LoVo (cell line): ENCODE measurements at places on chromosomes 1 and 21.

DNA sequence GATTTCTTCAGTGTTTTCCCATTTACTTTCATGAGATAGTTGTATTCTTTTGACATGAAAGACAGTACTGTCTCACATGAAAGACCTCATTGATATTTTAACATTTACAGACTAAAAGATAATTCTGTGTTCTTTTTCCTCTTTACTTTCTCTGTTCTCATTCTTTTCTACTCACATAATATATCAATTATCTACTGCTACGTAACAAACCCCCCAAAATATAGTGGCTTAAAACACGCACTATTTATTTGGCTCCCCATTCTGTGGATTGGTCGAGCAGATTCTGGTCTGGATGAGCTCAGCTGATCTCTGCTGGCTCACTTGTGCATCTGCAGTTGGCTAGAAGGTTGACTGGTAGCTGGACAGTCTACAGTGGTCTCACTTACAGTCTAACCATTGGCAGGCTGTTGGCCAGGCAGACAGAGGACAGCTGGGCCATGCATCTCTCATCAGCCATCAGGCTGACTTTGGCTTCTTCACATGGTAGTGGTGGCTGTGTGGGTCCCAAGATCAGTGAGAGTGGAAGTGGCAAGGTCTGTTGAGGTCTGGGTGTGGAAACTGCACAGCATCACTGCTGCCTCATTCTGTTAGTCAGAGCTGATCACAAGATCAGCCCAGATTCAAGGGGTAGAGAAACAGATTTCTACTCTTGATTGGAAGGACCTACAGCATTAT is 63.2 kb downstream of the MPZL1 start:
- DNase-seq = no peak

- DNase-seq = no peak
These were observed 8.1 kb upstream of the TNFRSF4 start for GRCh38 chr1:1221887-1222574.

DNA sequence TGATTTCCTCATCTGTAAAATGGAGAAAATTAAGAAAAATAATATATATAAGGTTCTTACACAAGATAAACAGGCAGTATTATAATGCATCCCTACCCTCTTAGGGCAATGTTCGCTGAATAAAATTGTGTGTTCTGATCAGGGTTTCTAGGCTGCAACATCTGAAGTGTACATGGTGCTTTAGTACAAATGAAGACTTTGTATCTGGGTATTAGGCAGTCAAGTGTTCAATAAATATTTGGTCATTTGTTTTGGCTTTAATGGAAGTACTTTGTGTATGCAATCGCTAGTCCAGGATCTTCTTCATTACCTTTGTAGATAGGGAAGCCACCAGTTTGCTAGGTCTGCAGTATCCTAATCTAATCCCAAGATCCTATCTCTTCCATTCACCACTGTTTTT is 28.1 kb downstream of the DNASE2B start:
- DNase-seq = no peak

GRCh38 chr1:26729633-26730032 is 33.8 kb downstream of the ARID1A start:
- no peak for DNase-seq

- no peak for DNase-seq
These were observed 15.4 kb upstream of the OPRD1 start for GRCh38 chr1:28796352-28797211.

DNA sequence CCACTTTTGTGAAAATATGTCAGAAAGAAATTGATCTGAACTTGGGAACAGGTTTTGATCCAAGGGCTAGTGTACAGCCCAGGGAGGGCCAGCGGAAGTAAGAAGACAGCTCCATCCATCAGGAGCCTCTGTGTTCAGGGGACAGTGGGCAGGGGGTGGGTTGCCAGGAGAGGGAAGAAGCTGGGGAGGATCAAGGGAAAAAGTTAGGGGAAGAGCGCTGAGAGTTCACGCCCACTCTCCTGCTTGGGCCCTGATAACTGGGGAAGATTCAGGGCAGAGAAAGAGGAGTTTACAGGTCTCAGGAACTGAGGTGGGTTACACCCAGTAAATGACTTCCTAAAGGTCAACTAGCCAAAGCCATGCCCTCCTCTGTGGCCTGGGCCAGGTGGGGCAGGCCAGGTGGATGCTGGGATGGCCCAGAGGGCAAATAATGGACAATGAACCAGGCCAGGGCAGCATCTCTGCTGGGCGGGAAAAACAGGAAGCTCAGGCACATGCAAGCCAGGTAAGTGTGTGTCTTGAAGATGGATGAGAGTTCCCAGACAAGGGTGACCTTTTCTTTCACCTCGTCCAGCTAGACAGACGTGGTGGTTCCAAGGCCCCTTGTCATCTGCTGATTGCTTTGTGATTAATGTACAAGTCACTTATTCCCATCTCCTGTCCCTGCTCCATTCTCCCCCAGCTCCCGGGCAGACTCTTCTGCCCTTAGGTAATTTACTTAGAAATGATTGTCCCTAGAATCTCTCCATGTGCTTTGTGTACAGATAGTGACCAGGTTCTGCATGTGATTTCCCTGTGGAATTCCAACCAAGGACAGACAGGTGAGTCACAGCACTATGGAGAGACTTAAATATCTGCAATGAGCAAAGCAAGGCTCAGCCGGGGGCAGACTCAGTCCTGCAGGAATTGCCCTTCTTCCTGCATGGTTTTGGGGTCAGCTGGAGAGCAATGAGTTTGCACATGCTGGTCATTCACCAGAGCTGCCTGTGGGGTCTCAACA is 57.0 kb downstream of the MDM4 start:
- DNase-seq = no peak

DNA sequence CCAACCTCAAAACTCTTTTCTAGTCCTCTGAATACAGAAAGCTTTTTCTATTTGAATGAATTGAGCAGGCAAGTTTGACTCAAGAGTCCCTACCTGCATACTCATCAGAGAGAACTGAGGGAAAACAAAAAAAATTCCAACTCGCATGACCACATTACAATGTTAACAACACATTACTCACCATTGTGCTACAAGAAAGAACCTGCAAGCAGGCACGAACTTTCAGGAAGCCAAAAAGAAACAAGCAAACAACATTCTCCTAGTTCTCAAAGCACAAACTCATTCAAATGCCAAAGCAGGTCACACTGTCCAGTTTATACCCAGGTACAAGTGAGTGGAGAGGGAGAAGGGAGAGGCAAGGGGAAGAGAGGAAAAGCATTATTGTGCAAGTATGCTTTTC is 14.6 kb downstream of the OTUD7B start:
- DNase-seq = no peak

DNA sequence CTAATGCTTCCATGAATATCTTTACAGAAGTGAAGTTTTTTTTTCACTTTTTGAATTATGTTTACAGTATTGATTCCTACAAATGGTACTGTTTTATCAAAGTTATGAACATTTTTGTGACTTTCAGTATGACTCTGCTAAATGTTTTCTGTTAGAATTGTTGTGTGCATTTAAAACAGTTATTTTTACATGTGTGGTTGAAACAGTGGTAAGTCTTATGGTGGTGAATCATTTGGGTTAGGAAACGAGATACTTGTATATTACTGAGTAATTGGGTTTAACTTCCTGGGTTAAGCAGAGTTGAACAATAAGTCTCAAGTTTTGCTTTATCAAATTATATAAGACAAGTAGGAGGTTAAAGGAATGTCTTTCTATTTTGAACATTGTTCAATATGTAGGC is 66.8 kb downstream of the VPS13D start:
- DNase-seq = no peak

GRCh38 chr1:58907398-58907797 is 123.6 kb upstream of the JUN start:
- no peak for DNase-seq

DNA sequence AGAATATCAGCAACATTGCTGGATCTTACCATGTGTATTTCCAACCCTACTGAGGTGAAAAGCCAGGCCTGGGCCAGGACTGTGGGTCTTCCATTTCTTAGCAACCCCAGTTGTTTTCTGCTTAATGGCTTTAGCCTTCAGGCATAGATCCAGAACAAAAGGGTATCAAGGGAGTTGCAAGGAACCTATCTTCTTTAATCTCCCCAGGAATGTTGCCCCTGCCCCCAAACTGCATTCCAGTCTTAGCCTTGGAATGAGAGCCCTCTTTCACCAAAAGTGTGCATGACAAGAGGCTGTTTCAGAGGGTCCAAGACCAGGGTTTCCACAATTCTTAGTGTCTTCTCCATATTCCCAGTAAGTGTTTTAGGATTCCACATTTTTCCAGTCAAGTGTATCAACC is 87.9 kb upstream of the SOX13 start:
- no peak for DNase-seq
